ENCODE measurements at places on chromosomes 2 and 18.

DNA sequence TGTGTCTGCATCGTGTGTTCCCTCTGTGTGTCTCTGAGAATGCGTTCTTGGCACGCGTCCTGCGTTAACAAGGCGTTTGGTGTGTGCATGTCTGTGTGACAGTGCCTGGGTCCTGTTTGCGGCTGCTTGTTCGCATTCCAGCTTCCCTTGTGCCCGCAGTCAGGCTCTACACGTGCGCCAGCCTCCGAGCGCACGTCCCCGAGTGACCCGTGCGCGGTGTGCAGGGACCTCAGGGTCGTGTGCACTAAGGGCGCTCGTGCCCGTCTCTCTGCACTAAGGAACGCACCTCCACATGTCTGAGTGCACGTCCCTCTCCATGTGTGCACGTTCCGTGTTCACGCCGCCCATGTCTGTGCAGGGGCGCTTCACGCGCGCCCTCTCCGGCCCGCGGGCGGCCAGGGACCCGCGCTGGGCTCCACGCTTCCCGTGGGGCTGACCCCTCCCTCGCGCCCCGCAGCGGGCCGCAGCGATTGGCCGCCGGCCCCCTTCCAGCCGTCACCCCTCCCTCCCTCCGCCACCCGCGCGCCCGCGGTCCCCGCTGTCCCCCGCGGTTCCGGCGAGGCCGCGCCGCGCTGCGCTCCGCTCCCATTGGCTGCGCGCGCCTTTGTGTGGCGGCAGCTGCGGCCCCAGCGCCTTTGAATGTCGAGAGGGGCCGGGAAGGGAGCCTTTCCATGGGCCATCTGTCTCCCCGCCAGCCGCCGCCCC lies 229.4 kb downstream of the HAUS1 start:
- DNase-seq, result no peak

DNA sequence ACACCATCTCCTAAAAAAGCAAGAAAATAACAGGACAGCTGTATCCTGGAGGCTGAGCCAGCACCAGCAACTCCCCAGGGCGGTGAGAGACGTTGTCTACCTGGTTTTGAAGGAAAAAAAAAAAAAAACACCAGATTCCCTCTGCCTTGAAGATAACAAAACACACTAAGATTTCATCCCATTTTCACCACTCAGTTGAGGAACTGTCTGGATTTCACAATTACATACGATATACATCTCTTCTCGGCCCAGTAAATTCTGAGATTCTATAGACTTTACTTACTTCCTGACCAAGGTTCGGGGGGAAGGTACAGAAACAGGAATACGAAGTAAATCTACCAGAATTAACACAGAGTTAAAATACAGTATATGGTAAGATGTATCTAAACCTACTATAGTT lies 8.5 kb downstream of the ZNF516 start:
- no peak for DNase-seq

- DNase-seq, result no peak
Observed at GRCh38 chr2:66460031-66460430, 25.1 kb downstream of the MEIS1 start.

- no peak for DNase-seq
Observed at GRCh38 chr2:122263746-122264145, 508.3 kb downstream of the TSN start.

DNA sequence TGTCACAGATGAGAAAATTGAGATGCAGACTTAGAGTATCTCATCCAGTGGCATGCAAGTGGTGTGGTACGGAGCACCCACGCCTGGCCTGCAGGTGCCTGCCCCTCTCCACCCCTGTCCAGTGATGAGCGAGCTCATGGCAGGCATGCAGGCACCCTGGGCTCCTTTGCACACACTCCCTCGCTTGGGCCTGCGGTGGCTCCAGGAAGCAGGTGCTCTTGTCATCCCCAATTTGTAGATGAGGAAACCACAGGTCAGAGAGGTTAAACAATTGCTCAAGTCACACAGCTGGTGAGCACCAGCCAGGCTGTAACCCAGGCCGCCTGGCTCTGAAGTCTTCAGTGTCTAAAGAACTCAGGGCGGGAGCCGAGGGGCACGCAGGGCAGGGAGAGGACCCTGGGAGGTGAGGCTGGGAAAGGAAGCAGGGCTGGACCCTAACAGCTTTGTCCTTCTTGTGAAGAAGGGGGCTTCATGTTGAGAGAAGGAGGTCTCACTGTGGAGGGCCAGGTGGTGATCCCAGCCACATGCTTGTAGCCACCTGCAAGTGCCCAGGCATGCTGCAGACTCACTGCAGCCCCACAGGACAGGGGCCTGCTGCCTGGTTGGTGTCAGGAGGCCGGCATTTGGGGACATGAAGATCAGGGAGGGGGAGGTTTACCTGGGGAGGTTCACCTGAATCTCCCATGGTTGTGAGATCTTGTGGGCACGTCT lies 166.2 kb downstream of the SH3RF3 start:
- DNase-seq, result no peak

- DNase-seq, result no peak
Observed at GRCh38 chr2:104704496-104705245, 149.2 kb upstream of the POU3F3 start.
